ENCODE measurements at places on chromosomes 2 and 18. TPM values are rescaled to one million over a fixed set of nuclear protein-coding genes. Genes with fewer than 3 reads are reported as not detected.

- H3K27me3 ChIP-seq, result no peaks in the 10 kb centered on the region
- no peaks in the 10 kb centered on the region for H3K36me3 ChIP-seq
- no peak for DNase-seq
- no peak overlapping the region for H3K4me3 ChIP-seq
These were observed 5.3 kb downstream of the LHCGR start for GRCh38 chr2:48750128-48750739.

- H3K27me3 ChIP-seq, result no peaks in the 10 kb centered on the region
- H3K36me3 ChIP-seq, result peaks cover 14% of the 10 kb centered on the region
- no peak for DNase-seq
These were observed 8.4 kb downstream of the TGIF1 start for GRCh38 chr18:3458378-3458777.

GRCh38 chr2:235833971-235834620, 334.1 kb downstream of the GBX2 start:
- H3K4me3 ChIP-seq, result no peak overlapping the region
- peak; percentile 60 for DNase-seq
- H3K27ac ChIP-seq, result no peak overlapping the region
- no peaks in the 10 kb centered on the region for H3K4me1 ChIP-seq
- H3K36me3 ChIP-seq, result no peaks in the 10 kb centered on the region

GRCh38 chr2:176781570-176782217, 430.9 kb upstream of the HNRNPA3 start:
- H3K4me3 ChIP-seq, result no peak overlapping the region
- no peaks in the 10 kb centered on the region for H3K4me1 ChIP-seq
- no peaks in the 10 kb centered on the region for H3K27me3 ChIP-seq
- H3K27ac ChIP-seq, result no peak overlapping the region

- no peak for DNase-seq
- no peak overlapping the region for H3K4me3 ChIP-seq
- no peaks in the 10 kb centered on the region for H3K27me3 ChIP-seq
- H3K27ac ChIP-seq, result no peak overlapping the region
These were observed 26.6 kb downstream of the PTPN4 start for GRCh38 chr2:119786295-119786694.

DNA sequence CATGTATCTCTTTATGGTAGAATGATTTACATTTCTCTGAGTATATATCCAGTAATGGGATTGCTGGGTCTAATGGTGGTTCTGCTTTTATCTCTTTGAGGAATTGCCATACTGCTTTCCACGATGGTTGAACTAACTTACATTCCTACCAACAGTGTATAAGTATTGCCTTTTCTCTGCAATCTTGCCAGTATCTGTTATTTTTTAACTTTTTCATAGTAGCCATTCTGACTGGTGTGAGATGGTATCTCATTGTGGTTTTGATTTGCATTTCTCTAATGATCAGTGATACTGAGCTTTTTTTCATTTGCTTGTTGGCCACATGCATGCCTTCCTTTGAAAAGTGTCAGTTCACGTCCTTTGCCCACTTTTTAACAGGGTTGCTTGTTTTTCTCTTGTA, 55.1 kb downstream of the CYTIP start:
- no peaks in the 10 kb centered on the region for H3K4me1 ChIP-seq
- no peaks in the 10 kb centered on the region for H3K36me3 ChIP-seq
- H3K4me3 ChIP-seq, result no peak overlapping the region

DNA sequence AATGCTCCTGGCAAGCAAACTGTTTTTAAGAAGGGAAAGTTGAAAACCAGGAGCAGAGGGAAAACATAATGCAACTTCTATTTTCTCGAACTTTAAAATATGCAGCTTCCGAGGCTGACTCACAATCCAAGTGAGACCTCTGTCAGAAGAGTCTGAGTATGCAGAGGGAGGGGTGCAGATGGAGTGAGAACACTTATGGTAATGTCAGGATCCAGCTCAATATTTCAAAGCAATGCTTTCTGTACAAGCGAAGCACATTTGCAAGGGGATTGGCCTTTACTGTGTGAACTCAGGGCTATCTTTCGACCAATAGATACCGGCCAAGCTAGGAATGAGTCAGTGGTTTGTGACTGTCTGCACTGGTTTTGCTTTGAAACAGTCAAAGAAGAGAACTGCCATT, 242.7 kb downstream of the CNTNAP5 start:
- no peaks in the 10 kb centered on the region for H3K27me3 ChIP-seq
- H3K36me3 ChIP-seq, result no peaks in the 10 kb centered on the region
- no peak overlapping the region for H3K27ac ChIP-seq

LAMA3 gene
- 29.0 TPM for total RNA-seq
